ENCODE measurements at places on chromosomes 1 and 21. TPM values are rescaled to one million over a fixed set of nuclear protein-coding genes. Genes with fewer than 3 reads are reported as not detected.

GRCh38 chr1:153888533-153888932, 34.2 kb downstream of the GATAD2B start:
- H3K4me1 ChIP-seq, result no peaks in the 10 kb centered on the region
- H3K27ac ChIP-seq, result no peak overlapping the region
- H3K36me3 ChIP-seq, result peaks cover 5% of the 10 kb centered on the region
- no peak for DNase-seq

GRCh38 chr1:37137601-37138000, 103.3 kb upstream of the GRIK3 start:
- H3K27me3 ChIP-seq, result no peaks in the 10 kb centered on the region
- DNase-seq, result no peak
- H3K36me3 ChIP-seq, result no peaks in the 10 kb centered on the region
- H3K27ac ChIP-seq, result no peak overlapping the region

DNA sequence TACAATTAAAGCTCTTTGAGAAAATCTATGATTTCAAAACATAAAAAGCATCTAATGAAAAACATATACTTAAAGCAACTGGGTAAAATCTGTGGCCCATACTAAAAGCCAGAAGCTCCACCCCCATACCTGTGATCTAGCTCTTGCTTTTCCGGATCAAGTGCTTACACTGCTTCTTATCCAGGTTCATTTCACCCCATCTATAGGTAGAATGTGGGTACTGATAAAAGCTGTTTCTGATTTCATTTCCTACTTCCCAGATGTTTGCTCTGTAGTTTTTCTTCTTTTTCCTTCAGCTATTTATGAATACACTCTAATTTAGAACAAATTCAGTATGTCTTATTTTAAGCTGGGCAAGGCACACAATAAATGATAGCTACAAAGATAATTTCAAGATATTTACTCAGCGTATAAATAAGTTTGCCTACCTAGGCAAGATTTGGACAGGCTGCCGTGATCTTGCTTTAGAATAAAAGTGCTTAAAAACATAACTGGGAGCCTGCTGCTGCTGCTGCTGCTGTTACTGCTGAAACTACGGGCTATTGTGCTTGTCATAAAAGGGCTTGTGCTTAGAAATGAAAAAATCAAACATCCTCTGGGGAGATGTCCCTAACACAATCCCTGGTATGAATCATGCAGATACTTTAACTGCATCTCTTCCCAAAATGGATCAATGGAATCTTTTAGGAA, 2.1 kb downstream of the SIPA1L2 start:
- peaks cover 13% of the 10 kb centered on the region for H3K27me3 ChIP-seq
- peak overlapping the region; percentile 93 for H3K4me3 ChIP-seq
- H3K36me3 ChIP-seq, result no peaks in the 10 kb centered on the region
- H3K27ac ChIP-seq, result no peak overlapping the region
- peaks cover 4% of the 10 kb centered on the region for H3K4me1 ChIP-seq

GRCh38 chr1:115793162-115793561, 24.6 kb upstream of the CASQ2 start:
- H3K4me3 ChIP-seq, result no peak overlapping the region
- no peak overlapping the region for H3K27ac ChIP-seq
- DNase-seq, result no peak
- no peaks in the 10 kb centered on the region for H3K27me3 ChIP-seq
- no peaks in the 10 kb centered on the region for H3K36me3 ChIP-seq
- peaks cover 5% of the 10 kb centered on the region for H3K4me1 ChIP-seq

GRCh38 chr1:224343679-224344078, 13.0 kb upstream of the CNIH4 start:
- DNase-seq, result no peak
- H3K4me3 ChIP-seq, result no peak overlapping the region
- peaks cover 32% of the 10 kb centered on the region for H3K36me3 ChIP-seq
- H3K27ac ChIP-seq, result no peak overlapping the region
- peaks cover 4% of the 10 kb centered on the region for H3K4me1 ChIP-seq

GRCh38 chr1:169115891-169116585, 9.5 kb downstream of the ATP1B1 start:
- no peak overlapping the region for H3K27ac ChIP-seq
- DNase-seq, result no peak
- H3K4me3 ChIP-seq, result no peak overlapping the region
- H3K27me3 ChIP-seq, result no peaks in the 10 kb centered on the region
- peaks cover 29% of the 10 kb centered on the region for H3K36me3 ChIP-seq

DNA sequence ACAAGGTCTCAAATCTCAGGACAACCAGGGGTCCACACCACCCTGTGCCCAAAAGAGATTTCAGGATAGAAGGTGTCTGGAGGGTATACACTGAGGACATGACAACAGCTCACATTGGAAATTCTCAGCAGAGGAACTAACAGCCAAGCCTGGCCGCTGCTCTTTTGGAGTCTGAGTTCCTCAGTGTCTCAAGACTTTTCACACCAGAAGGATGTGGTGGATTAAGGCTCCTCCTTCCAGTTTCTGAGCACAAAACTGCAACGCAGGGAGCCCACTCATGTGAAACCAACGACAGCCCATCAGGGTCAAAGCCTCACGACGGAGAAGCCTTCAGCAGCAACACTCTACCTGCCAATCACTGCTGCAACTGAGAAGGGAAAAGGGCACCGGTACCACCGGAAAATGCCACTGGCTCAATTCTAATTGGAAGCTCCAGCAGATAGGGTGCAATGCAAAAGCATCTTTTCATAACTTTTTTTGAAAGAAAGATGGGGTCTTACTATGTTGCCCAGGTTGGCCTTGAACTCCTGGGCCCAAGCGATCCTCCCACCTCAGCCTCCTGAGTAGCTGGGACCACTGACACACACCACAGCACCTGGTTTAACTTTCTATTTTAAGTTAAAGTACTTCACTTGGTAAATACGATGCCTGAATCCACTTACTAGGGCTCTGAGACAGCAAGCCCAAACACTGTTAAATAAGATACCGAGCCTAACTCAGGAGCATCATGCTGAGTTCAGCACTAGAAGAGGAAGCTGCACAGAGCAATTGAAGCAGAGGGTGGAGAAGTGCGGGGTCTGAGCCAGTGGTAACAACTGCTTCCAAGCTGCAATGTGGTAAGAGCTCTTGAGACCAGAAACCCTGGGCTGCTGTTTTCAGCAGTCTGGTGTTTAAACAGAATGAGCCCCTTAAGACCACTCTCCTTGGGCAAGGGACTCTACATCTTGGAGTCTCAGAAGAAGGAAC, 7.8 kb downstream of the CAPZB start:
- no peaks in the 10 kb centered on the region for H3K27me3 ChIP-seq
- peaks cover 31% of the 10 kb centered on the region for H3K4me1 ChIP-seq
- no peak overlapping the region for H3K4me3 ChIP-seq
- DNase-seq, result no peak
- H3K27ac ChIP-seq, result no peak overlapping the region

Gene PHGDH
- 458 TPM for total RNA-seq

DNA sequence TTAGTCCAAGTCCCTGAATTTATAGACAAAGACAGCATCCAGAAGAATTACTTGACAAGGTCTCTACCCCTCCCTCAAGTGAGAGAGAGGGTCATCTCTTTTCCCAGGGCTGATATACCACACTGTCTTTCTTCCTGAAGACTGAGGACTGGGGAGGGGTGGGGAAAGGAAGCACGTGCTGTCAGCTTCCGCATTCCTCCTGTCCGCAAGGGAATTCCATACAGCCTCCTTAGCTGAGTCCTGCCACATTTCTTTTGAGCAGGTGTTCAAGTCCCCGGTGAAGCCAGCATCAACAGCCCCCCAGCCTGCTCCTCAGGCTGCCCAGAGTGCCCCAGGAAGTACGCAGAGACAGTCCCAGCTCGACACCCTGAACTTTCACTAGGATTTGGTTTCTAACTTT, 34.2 kb downstream of the PCAT6 start:
- no peak overlapping the region for H3K4me3 ChIP-seq
- H3K27ac ChIP-seq, result no peak overlapping the region
- no peaks in the 10 kb centered on the region for H3K27me3 ChIP-seq

Gene C1QB
- not detected for total RNA-seq

DNA sequence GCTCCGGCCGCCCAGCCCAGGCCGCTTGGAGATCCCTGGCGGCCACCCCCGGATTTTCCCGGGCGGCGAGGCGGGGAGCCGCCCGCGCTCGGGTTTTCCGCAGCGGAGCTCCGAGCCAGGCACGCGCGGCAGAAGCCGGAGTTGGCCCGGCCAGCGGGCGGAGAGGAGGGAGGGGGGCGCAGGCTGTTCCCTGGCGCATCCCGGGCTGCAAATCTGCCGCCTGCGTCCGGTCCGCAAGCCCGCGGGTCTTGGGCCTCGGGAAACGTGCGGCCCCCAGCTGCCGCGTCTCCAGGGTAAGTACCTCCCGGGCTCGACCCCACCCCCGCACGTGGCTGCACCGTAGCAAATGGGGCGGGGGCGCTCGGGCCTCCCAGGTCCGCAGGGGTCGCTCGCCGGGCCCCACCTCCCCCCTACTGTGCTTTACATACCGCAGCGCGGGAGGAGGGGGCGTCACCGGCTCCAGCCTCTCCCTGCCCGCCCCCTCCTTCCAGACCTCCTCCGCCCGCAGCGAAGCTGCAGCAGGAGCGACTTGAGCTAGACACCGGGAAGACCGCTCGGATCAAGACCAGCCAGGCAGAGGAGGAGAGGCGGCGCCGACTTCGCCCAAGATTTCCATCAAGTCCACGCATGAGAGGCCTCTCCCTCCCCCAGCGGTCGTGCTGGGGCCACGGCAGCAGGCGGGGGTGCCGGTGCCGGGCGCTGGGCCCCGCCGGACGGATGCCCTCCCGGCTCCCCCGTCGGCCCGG, 1.6 kb downstream of the TMEM200B start:
- H3K36me3 ChIP-seq, result peaks cover 13% of the 10 kb centered on the region
- no peaks in the 10 kb centered on the region for H3K27me3 ChIP-seq
- DNase-seq, result peak; percentile 87
- no peak overlapping the region for H3K27ac ChIP-seq
- H3K4me1 ChIP-seq, result peaks cover 2% of the 10 kb centered on the region
- H3K4me3 ChIP-seq, result peak overlapping the region; percentile 80

DNA sequence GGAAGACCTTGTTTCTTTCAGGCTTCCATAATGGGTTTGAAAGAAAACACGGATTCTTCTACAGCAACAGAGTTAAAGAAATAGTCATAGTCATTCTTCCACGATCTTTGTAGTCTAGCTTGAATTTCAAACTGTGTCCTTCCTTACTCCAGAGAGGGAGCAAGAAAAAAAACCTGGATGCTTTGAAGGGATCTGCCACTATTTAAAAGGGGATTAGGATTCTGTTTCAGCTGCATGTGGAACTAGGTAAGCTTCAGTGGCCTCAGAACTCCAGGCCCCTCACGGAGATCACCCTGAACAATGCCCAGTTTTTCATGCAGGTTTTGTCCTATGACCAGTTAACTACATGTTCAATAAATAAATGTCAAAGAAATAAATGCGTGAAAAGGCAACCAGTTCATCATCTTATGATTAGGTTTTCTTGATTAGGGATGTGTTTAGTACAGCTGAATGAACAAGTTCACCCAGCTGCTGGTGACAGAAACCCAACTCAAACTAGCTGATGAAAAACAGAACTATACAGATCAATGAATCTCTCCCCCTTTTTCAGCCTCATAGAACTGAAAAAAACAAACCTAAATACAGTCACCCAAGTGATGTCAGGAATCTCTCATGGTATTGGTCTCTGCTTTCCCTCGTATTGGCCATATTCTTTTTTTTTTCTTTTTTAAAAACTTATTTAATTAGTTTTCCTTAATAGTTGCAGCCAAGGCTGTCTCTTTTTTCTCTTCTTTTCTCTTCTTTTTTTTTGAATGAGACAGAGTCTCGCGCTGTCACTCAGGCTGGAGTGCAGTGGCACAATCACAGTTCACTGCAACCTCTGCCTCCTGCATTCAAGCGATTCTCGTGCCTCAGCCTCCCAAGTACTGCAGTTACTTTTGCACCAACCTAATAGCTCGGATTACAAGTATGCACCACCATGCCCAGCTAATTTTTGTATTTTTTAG, 14.6 kb upstream of the MPZL1 start:
- DNase-seq, result no peak
- no peaks in the 10 kb centered on the region for H3K27me3 ChIP-seq
- H3K36me3 ChIP-seq, result no peaks in the 10 kb centered on the region
- H3K4me3 ChIP-seq, result no peak overlapping the region

Gene OR2T35
- total RNA-seq, result not detected

- H3K36me3 ChIP-seq, result peaks cover 6% of the 10 kb centered on the region
- no peak for DNase-seq
- H3K4me1 ChIP-seq, result no peaks in the 10 kb centered on the region
- no peaks in the 10 kb centered on the region for H3K27me3 ChIP-seq
- H3K27ac ChIP-seq, result no peak overlapping the region
- H3K4me3 ChIP-seq, result no peak overlapping the region
Measured at GRCh38 chr21:37249112-37249904, 17.8 kb downstream of the VPS26C start.

DNA sequence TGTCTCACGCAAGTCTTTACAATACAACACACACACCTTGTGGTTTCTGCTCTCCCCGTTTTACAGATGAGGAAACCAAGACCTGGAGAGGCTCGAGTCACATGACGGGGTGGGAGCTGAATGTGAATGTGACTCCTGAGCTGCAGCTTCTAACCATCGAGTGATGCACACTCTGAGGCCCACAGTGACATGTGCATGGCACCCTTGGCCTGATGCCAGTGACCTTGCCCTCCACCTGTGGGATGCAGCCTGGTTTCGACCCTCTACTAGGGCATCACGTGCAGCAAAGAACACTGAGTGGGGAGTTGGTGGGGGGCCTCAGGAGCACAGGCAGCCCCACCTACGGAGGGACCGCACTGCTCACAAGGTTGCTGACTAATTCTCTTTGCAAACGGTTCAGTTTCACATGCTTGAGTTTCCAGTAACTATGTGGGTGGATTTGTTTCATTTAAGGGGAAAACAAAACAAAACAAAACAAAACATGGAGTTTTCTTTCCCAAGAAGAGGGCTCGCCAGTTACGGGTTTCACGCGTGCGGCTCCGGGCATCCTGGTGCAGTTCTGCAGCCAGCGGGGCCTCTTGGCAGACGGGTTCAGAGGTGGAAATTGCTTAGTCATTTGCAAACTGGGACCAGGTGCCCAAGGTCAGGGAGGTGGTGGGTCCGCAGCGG, 22.9 kb downstream of the SPSB1 start:
- H3K4me3 ChIP-seq, result no peak overlapping the region
- peaks cover 6% of the 10 kb centered on the region for H3K4me1 ChIP-seq
- H3K36me3 ChIP-seq, result peaks cover 1% of the 10 kb centered on the region
- no peak overlapping the region for H3K27ac ChIP-seq

- H3K4me1 ChIP-seq, result no peaks in the 10 kb centered on the region
- no peaks in the 10 kb centered on the region for H3K36me3 ChIP-seq
- no peak overlapping the region for H3K27ac ChIP-seq
- DNase-seq, result no peak
Measured at GRCh38 chr1:197987294-197987693, 70.1 kb downstream of the LHX9 start.

Gene FAM177B
- total RNA-seq, result not detected

Gene INSRR
- not detected for total RNA-seq

Gene C1orf94
- total RNA-seq, result 1.9 TPM

Gene RGS2
- 13.9 TPM for total RNA-seq

GRCh38 chr1:48249868-48250267, 27.4 kb downstream of the SLC5A9 start:
- DNase-seq, result no peak
- H3K4me1 ChIP-seq, result no peaks in the 10 kb centered on the region
- H3K36me3 ChIP-seq, result no peaks in the 10 kb centered on the region
- no peaks in the 10 kb centered on the region for H3K27me3 ChIP-seq
- H3K27ac ChIP-seq, result no peak overlapping the region

Measured in H9 (cell line).